ENCODE measurements at places on chromosomes 7 and 10.

DNA sequence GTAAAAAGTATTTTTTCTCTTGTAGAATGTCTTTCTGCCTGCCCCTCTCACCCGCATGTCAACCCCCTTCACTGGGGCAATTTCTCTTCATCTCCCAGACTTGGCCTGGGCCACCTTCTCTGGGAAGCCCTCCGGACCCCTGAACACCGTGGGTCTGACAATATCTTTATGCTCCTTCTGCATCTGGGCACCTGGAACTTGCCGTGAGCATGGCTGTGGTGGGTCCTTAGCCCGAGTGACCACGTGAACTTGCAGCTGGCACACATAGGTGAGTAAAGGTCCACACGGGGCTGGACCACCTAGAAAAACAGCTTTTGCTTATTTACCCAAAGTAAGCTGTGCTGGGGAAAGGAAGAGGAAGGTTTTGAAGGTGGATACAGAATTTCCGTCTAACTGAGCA, 600.2 kb downstream of the DNAJB6 start:
- no peak for DNase-seq

DNA sequence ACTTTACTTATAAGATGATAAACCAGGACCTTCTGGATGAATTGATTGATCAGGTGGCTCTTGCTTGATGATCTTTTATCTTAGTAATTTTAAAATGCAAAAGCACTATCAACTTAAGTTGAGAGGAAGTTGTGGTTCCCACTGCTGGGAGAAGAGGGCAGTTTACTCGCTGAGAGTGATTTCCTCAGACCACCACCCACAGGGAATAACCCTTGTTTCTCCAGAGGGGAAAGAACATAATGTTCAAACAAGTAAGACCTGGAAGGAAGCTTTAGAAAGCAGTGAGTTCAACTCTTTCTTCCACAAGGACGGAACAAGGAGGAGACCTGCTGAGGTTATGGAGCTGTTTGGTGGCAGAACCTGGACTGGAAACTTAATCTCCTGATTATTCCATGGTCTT, 138.7 kb downstream of the FAM204A start:
- DNase-seq = no peak

- no peak for DNase-seq
Observed at GRCh38 chr10:107032700-107033401, 131.7 kb downstream of the SORCS1 start.

DNA sequence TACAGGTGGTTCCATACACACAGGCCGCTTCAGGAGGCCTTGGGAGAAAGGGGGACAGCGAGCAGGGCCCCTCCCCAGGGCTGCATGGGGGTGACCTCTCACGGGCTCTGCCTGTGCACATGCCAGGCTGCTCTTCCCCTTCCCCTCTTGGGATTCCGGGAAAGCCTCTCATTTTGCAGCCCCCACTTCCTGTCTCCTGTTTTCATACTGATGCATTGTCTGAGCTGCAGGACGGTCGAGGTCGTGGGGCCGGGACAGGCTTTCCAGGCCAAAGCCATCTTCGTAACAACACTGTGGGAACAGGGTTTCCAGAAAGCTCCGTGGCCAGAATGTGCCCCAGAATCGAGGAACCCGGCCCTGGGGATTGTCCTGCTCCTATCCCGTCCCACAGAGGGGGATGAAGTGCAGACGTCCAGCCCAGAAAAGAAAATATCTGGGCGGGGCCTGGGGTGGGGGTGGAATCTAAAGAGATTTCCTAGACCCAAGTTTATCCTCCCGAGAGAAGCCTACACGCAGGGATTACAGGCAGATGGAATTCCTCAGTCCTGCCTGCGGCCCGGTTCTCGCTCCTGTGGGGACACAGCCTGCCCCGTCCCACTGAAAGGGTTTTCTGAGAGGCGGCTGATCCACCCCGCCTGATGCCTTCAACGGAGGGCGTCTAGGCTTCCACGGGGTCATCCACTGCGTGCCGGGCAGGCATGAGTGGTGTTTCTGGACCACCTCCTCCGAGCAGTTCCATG, 29.5 kb upstream of the DNAAF5 start:
- DNase-seq = no peak

DNA sequence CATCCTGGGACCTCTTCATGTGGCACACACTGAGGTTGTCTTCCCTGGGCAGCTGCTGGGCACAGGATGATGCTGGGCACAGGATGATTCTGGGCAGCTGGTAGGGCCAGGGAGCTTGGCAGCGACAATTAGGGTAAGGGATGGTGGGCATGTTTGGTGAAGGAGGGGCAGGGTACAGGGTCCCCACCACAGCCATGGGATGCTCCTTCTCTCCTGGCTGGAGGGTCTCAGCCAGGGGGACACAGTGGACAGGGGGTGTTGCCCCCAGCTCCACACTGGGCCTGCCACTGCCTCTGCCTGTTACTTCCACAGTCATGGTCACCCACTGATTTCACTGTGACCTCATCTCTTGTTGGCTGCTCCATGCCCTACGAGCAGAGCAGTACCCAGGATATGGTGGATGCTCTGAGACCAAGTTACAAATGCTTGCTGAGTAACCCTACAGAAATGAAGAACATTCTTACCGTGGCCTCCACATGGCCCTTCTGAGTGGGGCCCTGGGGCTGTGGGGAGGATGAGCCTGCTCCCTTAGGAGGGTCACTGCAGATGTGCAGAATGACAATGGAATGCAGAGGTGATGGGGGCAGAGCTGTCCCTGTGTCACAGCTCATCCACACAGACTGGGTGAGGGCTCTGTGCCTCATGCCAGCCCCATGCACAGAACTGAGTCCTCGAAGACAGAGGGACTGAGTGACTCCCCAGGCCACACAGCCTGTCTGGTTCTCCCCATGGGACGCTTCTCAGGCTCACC, 28.4 kb upstream of the RET start:
- no peak for DNase-seq

GRCh38 chr7:46089281-46089680, 168.2 kb upstream of the IGFBP3 start:
- DNase-seq = no peak

DNA sequence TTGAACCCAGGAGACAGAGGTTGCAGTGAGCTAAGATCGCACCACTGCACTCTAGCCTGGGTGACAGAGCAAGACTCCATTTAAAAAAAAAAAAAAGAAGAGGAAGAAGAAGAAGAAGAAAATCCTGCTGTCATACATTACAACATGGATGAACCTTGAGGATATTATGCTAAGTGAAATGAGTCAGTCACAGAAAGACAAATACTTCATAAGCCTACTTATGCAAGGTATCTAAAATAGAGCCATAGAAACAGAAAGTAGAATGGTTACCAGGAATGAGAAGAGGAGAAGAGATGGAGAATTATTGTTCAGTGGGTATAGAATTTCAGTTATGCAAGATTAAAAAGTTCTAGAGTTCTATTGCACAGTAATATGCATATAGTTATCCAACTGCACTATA, 466.5 kb downstream of the PLXNA4 start:
- no peak for DNase-seq

GRCh38 chr10:11341283-11341960, 270.0 kb downstream of the USP6NL start:
- no peak for DNase-seq

- DNase-seq = no peak
Observed at GRCh38 chr10:43574906-43575305, 490 bp upstream of the ZNF239 start.

DNA sequence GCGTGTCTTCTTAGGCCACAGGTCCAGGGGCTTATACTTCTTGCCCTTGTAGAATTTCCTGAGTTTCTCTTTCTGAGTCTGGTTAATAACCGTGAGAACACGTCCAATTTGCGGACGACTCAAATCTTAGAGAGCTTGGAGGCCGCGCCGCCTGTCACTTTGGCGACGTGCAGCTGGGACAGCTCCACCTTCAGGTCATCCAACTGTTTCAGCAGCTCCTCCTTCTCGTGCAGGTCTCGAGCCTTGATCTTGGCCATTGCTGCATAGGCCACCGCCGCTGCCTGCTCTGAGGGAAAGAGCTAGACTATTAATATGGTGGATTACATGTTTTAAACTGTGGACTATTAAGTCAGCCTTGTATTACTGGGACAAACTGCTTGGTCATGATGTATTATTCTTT, 26.9 kb downstream of the EVX1 start:
- DNase-seq = no peak

GRCh38 chr7:51569176-51569575, 252.6 kb upstream of the COBL start:
- no peak for DNase-seq

- no peak for DNase-seq
Observed at GRCh38 chr10:124619802-124620490, 124.2 kb downstream of the FAM53B start.

GRCh38 chr7:106793015-106793975, 71.8 kb upstream of the PIK3CG start:
- DNase-seq = no peak

DNA sequence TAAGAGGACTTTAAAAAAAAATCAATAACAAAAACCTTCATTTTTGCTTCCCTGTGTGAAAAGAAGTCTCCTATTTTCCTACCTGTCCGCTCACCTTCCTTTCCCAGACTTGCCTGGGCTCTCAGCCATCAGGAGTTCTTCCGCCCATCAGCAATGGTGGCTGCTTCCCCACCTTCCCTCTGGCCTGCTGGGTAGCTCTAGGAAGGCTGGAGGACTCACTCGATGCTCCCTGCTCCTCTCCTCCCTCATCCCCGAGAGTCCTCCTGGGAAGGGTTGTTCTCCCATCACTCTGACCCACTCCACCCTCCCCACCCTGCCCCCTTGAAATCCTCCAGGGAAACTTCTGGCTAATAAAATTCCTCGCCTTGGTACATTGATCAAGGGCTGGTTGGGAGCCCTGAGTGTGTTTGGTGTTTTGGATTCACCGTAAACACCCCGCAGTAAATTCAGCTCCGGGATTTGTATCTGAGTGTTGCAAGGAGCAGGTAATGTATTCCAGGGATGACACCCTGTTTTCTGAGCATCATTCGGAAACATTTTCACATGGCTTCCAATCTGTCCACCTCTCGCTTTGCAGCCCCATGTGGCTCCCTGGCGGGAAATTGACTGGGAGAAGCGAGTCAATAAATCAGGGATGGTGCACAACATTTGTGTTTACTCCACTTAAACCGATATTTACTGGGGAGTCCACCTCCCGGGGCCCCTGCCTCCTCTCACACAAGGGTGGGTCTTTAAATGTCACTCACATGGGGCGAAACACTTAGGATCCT, 126.4 kb upstream of the SDK1 start:
- no peak for DNase-seq

DNA sequence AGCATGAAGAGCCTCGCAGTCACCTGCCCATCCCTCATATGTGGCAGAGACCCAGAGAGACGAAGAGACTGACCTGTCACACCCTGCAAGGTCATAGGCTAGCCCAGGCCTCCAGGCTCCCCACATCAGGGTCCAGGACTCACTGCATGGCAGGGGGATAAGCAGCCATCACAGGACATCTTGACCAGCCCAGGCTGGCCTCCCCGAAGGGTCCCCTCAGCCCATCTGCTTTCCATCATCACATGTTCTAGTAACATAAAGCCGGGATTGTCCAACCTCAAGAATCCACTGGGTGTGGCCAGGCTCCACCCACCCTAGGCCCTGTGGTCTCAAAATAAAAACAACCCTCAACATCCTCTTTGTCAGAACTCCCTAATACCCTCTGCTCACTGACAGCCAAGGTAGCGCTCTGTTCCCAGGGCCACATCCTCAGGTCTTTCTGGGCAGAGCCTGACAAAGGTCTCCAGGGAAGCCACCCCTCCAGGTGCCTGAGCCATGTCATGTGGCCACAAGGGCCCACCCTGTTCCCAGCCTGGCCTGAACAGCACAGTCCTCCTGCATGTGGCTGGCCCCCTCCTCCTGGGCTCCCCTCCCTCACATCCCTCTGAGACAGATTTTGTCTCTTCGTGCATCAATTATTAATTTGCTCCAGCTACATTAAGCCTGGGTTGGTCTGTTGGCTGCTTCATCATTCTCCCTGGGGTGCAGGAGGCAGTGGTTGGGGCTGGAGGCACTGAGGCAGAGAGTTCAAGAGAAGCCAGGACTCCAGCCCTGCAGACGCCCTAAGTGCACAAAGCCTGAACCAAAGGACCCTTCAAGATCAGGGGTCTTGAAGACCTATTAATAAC, 131.8 kb upstream of the UNC5B start:
- DNase-seq = no peak

GRCh38 chr10:61283066-61283465, 170.1 kb downstream of the TMEM26 start:
- no peak for DNase-seq

- DNase-seq = no peak
Observed at GRCh38 chr7:139118805-139119485, 9.4 kb upstream of the ZC3HAV1 start.

GRCh38 chr10:103708627-103709288, 146.6 kb downstream of the SH3PXD2A start:
- no peak for DNase-seq

- DNase-seq = no peak
Observed at GRCh38 chr10:34905200-34905927, 90.3 kb upstream of the PARD3 start.

- no peak for DNase-seq
Observed at GRCh38 chr7:1922870-1923236, 252.8 kb downstream of the ELFN1 start.

- DNase-seq = no peak
Observed at GRCh38 chr7:33673029-33673700, 232.2 kb upstream of the BMPER start.

DNA sequence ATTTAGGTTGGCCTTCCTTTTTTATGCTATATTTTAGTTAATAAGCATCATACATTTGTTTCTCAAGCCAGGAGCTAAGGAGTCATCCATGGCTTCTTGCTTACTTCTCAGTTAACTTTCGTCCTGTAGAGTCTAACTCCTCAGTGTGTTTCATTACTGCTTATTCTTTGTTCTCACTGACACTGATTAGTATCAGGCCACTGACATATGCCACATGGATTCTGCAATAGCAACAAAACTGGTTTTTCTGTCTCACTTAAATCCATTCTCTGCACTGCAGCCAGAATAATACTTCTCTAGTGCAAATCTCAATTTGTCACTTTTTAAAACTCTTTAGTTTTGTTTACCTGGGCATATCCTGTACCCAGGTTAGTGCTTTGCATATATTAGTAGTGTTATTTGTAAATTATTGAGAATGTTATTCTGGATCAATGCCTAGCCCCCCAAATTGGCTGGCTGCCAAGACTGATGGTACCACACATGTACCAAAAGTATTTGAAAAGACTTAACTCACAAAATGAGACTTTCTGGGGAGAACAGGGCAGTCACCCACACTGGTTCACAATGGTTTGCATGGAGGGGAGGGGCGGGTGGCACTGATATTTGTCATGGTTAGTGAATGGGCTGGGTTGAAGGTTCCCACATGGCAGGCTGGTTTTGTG, 79.1 kb downstream of the CCSER2 start:
- DNase-seq = no peak

Measured in stimulated activated CD8-positive, alpha-beta memory T cell treated with anti-CD3 and anti-CD28 coated beads, Interleukin-4, amount 100 ng/mL, for 1 hour (primary cell).